GM23338 (cell line): ENCODE measurements at places on chromosomes 2 and 18. TPM values are rescaled to one million over a fixed set of nuclear protein-coding genes. Genes with fewer than 3 reads are reported as not detected.
A peak's percentile ranks its signal among the peaks of the same experiment; 100 is the strongest.

Gene CD207
- not detected in 2 replicates for total RNA-seq

Gene TRABD2A
- total RNA-seq: 12.1 and 15.7 TPM in 2 replicates

Gene POTEC
- not detected in 2 replicates for total RNA-seq

DNA sequence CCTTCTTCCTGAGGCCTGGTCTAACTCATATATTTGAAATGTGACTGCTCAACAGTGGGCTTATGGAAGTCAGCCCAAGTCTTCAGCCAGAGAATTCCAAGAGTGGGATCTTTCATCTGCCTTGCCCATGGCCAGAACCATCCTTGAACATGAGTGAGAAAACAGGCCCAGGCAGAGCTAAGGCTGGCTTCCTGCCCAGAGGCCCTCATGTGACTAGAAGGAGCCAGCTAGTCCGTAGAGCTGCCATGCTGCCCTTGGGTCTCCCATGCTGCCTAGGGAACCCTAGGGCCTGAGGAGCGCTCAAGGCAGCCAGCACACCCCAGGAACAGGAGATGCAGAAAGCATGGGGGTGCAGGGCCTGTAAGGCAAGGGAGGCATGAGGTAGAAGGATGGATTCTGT, 203.6 kb downstream of the FHOD3 start:
- DNase-seq: no peak

- no peak for DNase-seq
These were observed 146.6 kb upstream of the ITGA6 start for GRCh38 chr2:172280571-172281361.

DNA sequence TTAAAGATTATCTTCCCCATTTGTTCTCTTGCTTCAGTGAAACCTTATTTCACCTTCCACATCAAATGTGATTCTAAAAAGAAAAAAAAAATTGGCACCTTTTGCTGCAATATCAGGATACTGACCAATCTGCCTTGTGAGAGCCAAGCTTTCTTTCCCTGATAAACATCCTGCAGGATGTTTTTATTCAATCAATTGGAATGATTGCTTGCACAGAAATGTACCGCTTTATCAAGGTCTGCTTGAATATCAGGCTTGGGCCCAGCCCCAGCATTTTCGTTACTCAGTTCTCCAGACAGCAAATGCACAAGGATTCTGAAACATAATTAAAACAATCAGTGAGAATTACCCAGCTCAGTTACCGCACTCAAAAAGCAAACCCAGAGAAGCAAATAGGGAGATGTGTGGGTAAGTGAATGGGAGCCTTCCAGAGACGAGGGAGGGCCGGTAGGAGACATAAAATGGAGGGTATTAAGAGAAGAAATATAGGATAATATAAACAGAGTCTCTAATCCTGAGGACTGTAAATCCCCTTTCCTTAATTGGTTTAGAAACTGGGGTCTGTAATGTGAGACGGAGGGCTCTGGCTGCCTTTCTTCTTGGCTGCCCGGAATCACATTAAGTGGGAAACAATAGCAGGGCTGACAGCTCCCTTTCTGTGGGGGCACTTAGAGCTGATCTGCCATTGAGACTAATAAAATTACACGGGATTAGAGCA, 291.8 kb downstream of the ICOS start:
- peak; percentile 56 for DNase-seq
